ENCODE measurements at places on chromosomes 12 and 14. TPM values are rescaled to one million over a fixed set of nuclear protein-coding genes. Genes with fewer than 3 reads are reported as not detected.

- no peak for DNase-seq
Measured at GRCh38 chr12:93563807-93564538, 8.5 kb upstream of the SOCS2 start.

GRCh38 chr14:101992708-101993107, 28.3 kb downstream of the DYNC1H1 start:
- no peak for DNase-seq

- DNase-seq = no peak
Measured at GRCh38 chr12:27163048-27163715, 80.8 kb upstream of the C12orf71 start.

Gene BDKRB1
- 3.0 TPM for total RNA-seq

- no peak for DNase-seq
Measured at GRCh38 chr12:7269273-7269672, 34.6 kb upstream of the ACSM4 start.

Gene HOXC6
- total RNA-seq = 1.5 TPM

- DNase-seq = no peak
Measured at GRCh38 chr12:120814903-120815429, 89.2 kb downstream of the SPPL3 start.

DNA sequence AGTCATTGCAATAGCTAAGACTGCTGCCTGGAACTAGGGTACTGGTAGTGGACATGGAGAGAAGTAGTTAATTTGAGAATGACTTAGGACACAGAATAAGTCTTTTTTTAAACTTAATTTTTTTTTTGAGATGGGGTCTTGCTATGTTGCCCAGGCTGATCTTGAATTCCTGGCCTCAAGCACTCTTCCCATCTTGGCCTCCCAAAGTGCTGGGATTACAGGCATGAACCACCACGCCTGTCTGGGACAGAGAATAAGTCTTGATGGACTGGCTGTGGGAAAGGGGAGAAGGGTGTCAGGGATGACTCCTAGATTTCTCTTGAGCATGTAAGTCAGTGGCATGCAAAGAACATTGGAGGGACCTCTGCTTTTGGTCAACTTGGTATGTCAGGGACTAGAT, 42.9 kb downstream of the LIN52 start:
- no peak for DNase-seq

DNA sequence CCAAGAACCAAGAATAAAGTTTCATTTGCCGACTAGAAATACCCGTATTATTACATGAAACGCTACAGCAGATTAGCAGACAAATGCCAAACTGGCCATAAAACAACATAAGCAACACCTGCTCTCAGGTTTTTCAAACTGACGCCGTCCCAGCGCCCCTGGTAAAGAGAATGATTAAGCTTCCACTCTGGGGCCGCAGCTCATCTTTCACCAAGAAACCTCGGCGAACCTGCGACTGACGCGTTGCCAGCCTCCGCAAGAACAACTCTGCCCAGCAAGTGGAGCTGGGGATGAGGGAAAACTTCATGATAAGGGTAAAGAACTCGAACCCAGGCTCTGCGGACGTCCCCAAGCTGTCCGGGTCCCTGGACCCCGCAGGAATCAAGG, 530 bp downstream of the ARL1 start:
- DNase-seq = no peak

Gene PTPRR
- total RNA-seq = 2.7 TPM

Gene ADCY4
- 12.6 TPM for total RNA-seq

DNA sequence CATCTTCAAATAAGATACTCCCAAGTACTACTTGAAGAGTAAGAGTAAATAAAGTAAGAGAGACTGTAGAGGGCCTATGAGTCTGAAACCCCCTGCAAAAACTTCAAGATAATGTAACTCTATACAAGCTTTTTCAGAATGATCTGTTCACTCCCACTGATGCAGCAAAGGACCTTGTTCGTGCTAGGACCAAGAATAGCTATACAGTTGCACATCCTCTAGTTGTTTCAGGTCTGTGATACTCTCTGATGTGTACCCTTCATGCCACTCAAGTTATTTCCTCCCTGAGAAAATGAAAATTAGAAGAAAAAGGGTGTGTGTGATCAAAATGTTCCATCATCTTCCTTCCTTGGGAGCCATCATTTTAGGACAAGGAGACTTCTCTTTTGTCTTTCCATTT, 204.4 kb downstream of the ALX1 start:
- no peak for DNase-seq

Gene TMEM119
- total RNA-seq = 62.4 TPM

DNA sequence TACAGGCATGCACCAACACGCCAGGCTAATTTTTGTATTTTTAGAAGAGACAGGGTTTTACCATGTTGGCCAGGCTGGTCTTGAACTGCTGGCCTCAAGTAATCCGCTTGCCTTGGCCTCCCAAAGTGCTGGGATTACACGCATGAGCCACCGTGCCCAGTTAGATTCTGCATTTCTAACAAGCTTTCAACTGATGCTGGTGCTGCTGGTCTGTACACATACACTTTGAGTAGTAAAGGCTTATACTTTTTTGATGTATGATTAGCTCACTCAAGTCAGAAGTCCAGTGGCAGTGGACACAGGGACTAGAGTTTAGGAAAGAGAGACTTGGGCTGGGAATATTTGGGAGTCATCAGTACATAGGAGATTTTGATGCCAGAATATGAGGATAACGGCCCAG, 2.2 kb upstream of the TBC1D15 start:
- DNase-seq = no peak

DNA sequence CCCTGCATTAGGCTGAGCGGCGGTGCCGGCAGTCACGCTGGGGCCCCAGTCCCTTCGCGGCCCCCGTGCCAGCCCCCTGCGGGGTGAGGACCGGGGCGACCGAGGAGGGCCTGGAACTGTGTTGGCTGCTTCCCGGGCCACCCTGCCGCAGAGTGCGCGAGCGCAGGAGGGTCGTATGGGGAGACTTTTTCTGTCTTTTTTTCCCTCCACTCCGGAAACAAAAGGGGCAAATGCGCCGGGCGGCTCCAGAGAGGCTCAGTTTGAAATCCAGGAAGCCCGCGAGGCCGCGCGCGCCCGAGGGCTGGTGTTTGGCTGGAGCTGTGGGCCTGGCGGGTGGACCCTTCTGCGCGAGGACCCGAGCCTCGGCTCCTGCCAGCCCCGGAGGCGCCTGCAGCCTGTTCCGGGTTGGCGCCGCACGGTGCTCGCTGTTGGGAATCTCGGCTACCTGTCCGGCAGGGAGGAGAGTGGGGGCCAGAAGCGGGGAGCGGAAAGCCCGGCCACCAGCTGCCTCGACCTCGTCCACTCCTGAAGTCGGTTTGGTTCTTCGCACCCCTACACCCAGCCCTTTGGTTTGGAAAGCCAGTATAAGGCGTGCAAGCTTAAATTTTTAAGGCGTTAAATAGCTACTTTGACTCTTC, 638 bp downstream of the PLEKHG3 start:
- DNase-seq = no peak

GRCh38 chr14:37985826-37986470, 221.8 kb upstream of the SSTR1 start:
- DNase-seq = peak; percentile 35
